ENCODE measurements at places on chromosomes 12 and 14. TPM values are rescaled to one million over a fixed set of nuclear protein-coding genes. Genes with fewer than 3 reads are reported as not detected.

Gene PSME2
- total RNA-seq, result 346 TPM

Gene TSHR
- total RNA-seq, result not detected

Gene KCNJ8
- 1.0 TPM for total RNA-seq

Gene RAB2B
- 22.9 TPM for total RNA-seq
